Osteoblast (primary cell): ENCODE measurements at places on chromosomes 7 and 10. TPM values are rescaled to one million over a fixed set of nuclear protein-coding genes. Genes with fewer than 3 reads are reported as not detected.

ZNF438 gene
- 4.3 and 5.0 TPM in 2 replicates for total RNA-seq

VENTX gene
- not detected in 2 replicates for total RNA-seq

FGFR2 gene
- total RNA-seq: 9.7 and 13.8 TPM in 2 replicates

MRC1 gene
- total RNA-seq: under 0.01 and 0.36 TPM in 2 replicates

OPN1SW gene
- not detected in 2 replicates for total RNA-seq

NPY4R2 gene
- not detected in 2 replicates for total RNA-seq

DNA sequence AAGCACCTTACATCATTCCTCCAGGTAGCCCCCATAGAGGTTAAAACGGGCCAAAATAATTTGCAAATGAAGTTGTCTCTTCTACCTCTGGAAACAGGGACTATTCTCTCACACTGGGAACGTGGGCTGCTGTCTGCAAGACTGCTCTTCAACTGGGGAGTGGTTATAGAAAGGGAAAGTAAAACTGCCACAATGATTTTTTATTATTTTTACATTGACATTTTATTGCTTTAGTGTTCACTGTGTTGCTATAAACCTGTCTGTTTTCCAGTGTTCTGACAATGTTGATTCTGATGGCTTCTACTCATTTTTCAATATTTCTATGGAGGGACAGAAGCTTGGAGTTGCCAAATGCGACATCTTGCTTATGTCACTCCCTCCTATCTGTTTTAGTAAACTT, 115.1 kb upstream of the ANTXRL start:
- no peak for DNase-seq

- peak; percentile 88 for DNase-seq
These were observed 61.3 kb downstream of the ABCB4 start for GRCh38 chr7:87413951-87414793.

GRCh38 chr10:86712317-86712707, 44.0 kb downstream of the LDB3 start:
- DNase-seq: no peak

- DNase-seq: no peak
These were observed 39.6 kb downstream of the DYNC1I1 start for GRCh38 chr7:95811846-95812445.

- DNase-seq: no peak
These were observed 367.7 kb downstream of the SDK1 start for GRCh38 chr7:3668743-3669142.

DNA sequence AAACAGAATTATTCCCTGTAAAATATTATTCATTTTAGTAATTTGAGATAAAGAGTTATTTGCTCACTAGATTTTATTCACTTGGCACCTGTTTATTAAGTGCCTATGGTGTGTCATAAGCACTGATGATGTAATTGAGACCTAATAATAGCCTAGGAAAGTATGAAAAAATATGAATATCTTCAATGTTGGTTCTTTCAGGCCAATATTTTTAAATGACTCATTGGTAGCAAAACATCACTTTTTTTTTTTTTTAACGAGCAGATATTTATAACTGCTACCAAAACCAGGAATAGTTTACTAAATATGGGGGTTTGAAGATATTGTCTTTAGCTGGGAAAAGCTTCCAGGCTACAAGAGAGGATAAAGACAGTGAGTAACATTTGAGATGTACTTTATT, 228.0 kb downstream of the PRKG1 start:
- no peak for DNase-seq

DNA sequence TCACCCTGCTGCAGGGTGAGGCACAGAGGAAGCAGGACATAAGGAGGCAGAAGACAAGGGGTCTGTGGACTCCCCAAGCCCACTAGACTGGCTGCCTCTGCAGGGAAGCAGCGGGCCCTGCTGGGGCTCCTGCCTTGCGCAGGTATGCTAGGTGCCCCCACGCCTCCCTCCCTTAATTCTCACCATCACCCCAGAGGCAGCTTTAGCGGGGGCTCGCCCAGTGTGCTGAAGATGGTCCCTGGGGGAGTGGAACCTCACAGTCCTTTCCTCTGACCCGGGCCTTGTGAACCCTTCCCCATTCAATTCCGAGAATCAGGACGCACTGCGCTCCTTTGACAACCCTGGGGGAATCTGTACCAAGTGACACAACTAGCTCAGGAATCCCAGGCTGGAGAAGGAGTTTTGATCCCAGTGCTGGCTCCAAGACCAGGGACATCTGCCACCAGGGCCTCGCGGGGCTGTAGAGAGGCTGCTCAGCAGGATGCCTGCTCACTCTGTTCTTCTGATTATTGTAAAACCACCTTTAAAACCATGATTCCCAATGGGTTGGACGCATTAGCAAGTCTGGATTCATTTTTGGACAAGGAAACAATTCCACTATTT, 468.4 kb downstream of the TCERG1L start:
- DNase-seq: peak; percentile 68
